Psoas muscle (tissue), 8 donors: ENCODE measurements at places on chromosomes 13 and 19.

DNA sequence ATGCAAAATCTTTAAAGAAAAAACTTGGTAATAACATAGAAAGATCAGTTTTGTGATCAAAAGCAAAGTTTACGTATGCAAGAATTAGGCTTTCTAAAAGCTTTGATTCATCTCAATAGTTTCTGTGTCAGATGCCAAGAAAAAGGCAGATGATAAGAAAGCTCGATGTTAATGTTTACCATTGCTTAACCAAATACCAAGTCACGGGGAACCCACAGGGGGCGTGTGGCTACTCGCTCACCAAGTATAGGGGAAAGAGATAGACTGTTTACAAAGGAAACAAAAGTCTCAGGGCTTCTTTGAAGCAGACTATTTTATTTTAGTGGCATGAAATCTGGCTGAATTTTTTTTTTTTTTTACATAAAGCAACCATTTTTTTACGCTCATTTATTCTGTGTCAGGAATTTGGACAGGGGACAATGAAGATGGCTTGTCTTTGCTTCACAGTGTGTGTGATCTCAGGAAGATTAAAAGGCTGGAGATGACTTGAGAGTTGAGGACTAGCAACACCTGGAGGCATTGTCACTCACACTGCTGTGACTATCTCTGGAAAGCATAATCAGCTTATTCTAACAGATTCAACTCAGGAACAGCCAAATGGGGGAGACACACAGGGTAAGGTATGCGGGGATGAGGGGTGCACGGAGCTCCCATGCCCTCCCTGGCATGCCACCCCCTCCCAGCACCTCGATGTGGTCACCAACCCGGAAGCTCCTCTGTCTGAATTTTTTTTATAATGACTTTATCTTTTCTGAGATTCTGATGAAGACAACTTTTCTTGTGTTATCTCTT lies 24.9 kb downstream of the RCBTB1 start:
- no peaks in the 10 kb centered on the region for H3K4me1 ChIP-seq
- no peak overlapping the region for H3K4me3 ChIP-seq
- no peaks in the 10 kb centered on the region for H3K36me3 ChIP-seq

DNA sequence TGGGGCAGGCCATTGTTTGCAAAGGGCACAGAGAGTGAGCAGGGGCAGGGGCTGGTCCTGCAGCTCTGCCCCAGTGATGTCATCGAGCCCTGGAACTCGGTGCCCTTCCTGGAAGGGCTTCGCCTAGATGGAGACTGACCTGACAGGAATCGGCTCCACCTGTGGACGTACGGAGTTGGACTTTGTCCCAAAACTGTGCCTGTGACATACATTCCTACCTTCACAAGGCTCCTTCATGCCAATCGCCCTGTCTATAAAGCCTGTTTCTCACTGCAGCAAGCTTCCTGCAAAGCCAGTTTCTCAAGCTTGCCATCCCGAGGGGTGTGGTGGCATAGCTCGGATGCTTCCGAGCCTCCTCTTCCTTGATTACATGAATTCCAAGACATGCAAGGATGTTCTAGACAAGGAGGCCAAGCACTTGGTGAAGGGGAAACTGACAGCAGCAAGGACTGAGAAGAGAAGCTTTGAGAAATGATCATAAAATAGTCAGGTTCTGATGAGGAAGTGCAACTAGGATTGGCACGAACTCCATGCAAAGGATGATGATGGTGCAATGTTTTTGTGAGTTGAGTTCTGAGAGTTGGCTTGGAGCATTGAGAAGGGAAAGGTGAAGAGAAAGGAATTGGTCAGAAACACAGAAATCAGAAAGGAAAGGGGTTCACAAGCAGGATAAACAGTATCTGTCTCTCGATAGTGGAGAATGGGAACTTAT lies 73.6 kb upstream of the STK24 start:
- H3K4me1 ChIP-seq = no peaks in the 10 kb centered on the region
- H3K36me3 ChIP-seq = no peaks in the 10 kb centered on the region
- H3K4me3 ChIP-seq = no peak overlapping the region
- no peak overlapping the region for H3K27ac ChIP-seq
- peaks cover 5% of the 10 kb centered on the region for H3K27me3 ChIP-seq

GRCh38 chr13:87837946-87838345 lies 166.8 kb downstream of the SLITRK5 start:
- DNase-seq = no peak
- H3K27ac ChIP-seq = no peak overlapping the region
- no peaks in the 10 kb centered on the region for H3K27me3 ChIP-seq
- H3K36me3 ChIP-seq = no peaks in the 10 kb centered on the region
- H3K4me1 ChIP-seq = no peaks in the 10 kb centered on the region

- H3K36me3 ChIP-seq = no peaks in the 10 kb centered on the region
- no peak overlapping the region for H3K4me3 ChIP-seq
- DNase-seq = no peak
- H3K27ac ChIP-seq = no peak overlapping the region
- H3K27me3 ChIP-seq = no peaks in the 10 kb centered on the region
- no peaks in the 10 kb centered on the region for H3K4me1 ChIP-seq
These were observed 289.4 kb upstream of the MIR17HG start for GRCh38 chr13:91058066-91058465.

GRCh38 chr13:108352599-108352998 lies 83.1 kb downstream of the TNFSF13B start:
- no peak overlapping the region for H3K27ac ChIP-seq
- DNase-seq = no peak
- H3K4me3 ChIP-seq = no peak overlapping the region
- H3K4me1 ChIP-seq = no peaks in the 10 kb centered on the region
